ENCODE measurements at places on chromosomes 16 and 17.

- no peak for DNase-seq
Observed at GRCh38 chr17:37516127-37516571, 26.5 kb downstream of the DUSP14 start.

- no peak for DNase-seq
Observed at GRCh38 chr16:31700200-31700529, 172.5 kb downstream of the AHSP start.

- DNase-seq, result no peak
Observed at GRCh38 chr17:65984299-65984698, 207.6 kb downstream of the CEP112 start.

DNA sequence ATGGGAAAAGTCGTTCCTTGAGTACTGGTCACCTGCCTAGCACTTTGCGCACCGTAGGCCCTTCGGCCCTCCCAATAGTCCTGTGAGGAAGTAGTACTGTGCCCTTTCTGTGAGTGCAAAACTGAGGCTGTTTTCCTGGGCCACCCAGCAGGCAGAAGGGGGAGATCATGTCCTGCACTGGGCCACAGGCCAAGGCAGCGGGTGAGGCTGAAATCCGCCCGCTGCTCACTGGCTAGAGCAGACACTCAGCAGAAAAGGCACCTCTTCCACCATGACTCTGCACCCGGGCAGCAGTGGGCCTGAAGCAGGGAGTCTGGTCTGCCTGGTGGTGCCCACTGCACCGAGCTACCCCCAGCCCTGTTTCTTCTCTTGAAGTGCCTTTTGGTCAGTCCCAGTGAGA, 20.2 kb downstream of the METTL22 start:
- DNase-seq, result no peak

GRCh38 chr17:72850410-72851118, 241.9 kb downstream of the SLC39A11 start:
- no peak for DNase-seq

- DNase-seq, result no peak
Observed at GRCh38 chr17:71759422-71760060, 361.3 kb upstream of the SOX9 start.

DNA sequence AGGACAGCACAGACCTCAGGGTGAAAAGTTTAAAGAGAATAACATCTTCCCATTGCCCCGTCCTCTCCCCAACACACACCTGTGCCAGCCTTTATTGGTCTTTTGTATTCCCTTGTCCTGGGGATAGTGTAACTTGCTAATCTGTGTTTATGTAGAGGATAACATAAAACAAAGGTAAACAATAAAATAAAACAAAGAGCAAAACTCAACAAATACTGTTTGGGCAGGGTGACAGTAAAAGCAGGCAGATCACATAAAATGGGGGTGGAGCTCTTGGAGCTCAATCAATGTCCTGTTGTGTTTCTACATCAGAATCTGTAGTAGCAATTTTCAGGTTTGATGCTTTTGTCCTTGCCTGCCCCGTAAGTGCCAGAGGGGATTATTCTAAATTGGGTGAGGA, 1939.7 kb downstream of the TP53TG3F start:
- no peak for DNase-seq

DNA sequence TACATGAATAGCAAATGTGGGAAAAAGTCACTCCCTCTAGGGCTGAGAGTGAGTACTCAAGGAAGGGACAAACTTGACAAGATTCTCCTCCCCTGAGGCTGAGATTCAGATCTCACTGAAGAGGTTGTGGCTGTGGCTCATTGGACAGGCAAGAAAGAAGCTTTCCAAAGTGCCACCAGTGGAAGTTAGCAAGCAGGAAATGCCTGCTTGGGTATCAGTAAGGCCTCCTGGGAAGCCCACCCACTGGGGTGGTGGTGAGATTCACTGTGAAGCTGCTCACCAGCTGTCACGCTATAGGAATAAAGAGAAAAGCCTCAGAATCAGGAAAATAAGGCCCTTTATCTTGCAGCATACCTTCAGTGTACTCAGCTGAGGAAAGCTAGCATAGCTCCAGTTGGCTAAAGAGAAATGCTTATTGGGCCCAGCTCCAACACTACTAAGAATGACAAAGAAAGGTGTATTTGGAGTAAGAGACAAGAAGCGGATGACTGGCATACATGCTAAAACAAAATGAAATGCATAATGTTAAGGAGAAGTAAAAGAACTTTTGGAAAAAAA, 274.4 kb upstream of the TOM1L1 start:
- peak; percentile 17 for DNase-seq

DNA sequence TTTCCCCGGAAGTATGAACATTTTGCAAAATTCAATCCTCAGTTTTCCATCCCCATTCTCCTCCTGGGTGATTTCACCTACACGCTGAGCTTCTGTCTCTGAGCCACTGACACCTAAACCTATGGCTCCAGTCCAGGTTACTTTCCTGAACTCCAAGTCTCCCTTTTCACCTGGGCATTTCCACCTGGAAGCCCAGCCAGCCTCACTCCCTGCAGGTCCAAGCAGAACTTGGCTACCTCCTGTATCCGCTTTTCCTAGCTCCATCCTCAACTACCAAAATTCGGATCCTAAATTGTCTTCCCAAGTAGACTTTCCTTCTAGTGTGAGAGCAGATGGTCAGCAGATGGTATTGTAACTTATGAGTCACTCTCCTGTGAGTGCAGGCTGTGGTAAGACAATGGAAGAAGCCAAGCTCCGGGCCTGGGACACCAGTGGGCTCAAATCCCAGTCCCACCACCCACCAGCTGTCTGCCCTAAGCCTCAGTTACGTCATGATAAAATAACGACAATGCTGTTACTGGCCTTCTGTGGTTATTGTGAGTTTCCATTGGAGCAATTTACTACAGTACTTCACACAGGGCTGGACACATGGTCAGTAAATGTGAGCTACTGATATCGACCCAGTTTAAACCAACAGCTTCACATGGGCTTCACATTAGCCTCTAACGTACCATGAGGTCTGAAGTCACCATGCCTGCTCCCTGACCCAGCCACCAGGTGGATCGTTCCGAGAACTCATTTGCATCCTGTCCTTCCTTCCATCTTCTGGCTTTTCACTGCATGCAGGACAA, 33.3 kb downstream of the PECAM1 start:
- DNase-seq, result no peak

DNA sequence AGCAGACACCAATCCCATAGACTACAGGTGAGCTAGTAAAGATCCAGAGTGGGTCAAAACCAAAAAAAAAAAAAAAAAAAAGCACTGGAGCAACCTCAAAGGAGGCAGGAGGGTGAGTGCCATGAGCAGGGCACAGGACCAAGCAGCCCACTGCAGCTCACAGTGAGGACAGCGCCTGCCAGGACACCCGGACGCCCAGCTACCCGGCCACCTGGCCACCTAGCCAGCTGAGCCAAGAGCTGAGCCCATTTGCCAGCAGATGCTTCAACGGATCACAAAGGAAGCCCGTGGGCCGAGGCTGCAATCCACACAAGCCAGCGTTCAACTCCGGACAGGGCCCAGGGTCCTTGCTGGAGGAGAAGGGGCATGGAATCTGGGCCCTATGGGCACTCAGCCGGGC, 15.1 kb downstream of the AXIN1 start:
- no peak for DNase-seq

DNA sequence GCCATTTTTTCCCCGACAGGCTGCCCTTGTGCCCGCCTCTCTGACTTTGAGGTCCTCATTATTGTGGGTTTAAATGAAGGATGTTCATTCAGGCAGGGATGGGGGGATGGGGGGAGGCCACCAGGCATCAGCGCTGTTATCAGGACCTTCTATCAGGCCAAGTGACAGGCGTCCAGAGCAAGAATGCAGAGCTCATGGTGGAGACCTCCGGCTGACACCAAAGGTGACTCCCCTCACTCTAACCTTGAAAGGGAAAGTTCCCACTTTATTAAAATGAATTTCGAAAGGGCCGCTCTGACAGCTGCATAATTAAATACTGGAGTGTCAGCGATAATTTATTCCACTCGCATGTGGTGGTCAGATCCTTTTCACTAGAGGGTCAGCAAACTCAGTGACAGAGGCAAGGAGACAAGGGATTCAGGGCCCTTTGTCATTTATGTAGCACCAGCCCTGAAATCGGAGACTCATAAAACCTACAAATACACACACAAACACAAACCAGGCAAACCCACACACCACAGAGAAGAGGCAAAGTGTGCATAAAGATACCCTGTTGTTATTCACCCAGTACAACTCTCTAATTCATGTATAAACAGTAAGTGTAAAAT, 436.0 kb downstream of the MAF start:
- DNase-seq, result peak; percentile 21

DNA sequence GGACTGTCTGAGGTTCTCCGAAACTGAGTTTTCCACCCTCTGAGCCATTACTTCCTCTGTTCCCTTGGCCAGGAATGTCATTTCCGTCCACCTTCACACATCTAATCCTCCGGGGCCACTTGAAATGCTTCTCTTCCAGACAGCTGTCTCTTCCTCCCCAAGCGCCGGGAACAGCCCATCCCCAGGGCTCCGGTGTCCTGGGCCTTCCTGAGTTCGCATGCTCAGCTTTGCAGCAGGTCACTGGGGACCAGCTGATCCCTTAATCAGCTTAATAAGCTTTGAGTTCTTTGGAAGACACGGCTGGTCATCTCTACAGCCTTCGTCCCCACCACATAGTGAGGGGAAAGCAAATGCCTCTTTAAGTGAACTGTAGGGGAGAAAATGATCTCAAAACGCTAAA, 123.4 kb downstream of the DYNLRB2 start:
- DNase-seq, result no peak

GRCh38 chr16:30132591-30132990, 9.6 kb upstream of the MAPK3 start:
- DNase-seq, result no peak

GRCh38 chr17:11980813-11981212, 16.5 kb downstream of the ZNF18 start:
- DNase-seq, result no peak

GRCh38 chr17:74125156-74125555, 78.3 kb upstream of the RPL38 start:
- no peak for DNase-seq

All from ELF-1 (cell line).